ENCODE measurements at places on chromosomes 1 and 21.

DNA sequence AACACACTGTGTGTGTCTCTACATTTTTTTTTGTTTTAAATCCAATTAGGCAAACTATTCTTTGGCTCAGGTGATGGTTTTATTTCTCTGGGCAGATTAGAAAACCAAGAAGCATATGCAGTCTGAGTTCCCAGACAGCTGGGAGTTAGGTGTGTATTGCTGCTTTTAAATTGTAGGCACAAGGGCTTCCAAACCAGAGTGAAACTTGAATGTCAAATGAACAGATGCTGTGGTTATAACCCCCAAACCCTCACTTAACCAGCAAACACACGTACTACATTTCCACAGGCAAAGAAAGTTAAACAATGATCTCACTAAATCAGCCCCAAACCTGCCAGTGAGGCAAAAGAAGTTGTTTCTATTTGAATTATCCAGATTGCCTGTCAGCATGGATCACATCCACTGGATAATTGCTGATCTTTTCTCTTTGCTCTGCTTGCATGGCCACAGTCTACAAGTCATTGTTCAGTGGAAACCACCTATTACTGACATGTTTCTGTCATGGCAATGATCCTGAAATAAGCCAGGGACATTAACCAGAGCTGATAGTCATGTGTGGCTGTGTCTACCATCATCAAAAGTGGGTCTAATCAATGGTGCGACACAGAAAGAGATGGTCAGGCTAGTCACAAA, 576.5 kb upstream of the PLXNA2 start:
- DNase-seq: no peak

DNA sequence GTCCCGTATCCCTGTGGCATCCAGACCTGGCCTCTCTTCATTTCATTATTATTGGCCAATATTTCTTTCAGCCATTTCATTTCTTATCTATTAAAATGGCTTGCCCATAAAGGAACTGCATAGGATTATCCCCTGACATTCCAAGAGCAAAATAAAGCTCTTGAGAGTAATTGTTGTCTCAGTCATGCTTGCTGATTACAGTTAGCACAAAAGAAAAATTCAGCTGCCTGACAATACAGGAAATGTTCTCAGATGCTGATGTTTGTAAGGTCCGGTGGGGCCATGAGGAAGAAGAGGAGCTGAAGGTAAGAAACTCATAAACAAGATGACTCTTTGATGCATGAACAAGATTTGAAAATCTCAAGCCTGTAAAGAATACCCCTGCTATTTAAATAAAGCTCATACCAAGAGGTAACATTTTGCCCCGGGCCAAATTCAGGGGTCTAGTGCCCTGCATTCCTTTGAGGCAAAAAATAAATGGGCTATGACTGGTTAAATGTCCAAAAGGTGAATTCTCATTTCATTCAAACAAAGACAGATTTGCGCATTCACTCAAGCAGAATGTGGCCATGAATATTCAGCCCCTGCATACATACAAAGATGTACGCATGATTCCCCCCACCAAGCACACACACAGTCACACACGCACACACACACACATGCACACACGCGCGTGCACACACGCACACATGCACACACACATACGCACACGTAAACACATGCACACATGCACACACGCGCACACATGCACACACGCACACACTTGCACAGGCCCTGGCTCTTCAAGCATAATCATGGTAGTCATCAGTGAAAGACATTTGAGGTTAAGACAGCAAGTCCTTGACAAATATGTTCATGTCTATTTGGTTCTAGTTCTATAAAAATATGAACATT, 44.8 kb downstream of the KCNJ15 start:
- DNase-seq: no peak

GRCh38 chr1:239619190-239619589, 232.8 kb downstream of the CHRM3 start:
- DNase-seq: no peak

- DNase-seq: no peak
Measured at GRCh38 chr21:32562915-32563314, 22.4 kb downstream of the TCP10L start.

DNA sequence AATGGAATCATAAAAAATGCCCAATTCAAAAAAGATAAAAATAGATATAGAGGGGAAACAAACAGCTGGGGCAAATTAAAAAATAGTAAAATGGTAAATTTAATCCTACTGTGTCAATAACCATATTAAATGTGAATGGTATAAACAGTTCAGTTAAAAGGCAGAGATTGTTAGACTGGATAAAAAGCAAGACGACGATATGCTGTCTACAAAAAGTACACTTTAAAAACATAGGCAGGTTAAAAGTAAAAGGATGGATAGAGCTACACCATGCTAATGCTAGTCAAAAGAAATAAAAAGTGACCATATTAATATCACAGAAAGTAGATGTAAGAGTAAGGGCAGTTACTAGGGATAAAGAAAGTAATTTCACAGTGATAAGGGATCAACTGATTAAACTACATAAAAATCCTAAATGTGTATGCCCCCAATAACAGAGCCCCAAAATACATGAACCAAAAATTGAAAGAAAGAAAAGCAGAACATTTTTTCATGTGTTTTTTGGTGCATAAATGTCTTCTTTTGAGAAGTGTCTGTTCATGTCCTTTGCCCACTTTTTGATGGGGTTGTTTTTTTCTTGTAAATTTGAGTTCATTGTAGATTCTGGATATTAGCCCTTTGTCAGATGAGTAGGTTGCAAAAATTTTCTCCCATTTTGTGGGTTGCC, 27.4 kb downstream of the MORN1 start:
- no peak for DNase-seq

DNA sequence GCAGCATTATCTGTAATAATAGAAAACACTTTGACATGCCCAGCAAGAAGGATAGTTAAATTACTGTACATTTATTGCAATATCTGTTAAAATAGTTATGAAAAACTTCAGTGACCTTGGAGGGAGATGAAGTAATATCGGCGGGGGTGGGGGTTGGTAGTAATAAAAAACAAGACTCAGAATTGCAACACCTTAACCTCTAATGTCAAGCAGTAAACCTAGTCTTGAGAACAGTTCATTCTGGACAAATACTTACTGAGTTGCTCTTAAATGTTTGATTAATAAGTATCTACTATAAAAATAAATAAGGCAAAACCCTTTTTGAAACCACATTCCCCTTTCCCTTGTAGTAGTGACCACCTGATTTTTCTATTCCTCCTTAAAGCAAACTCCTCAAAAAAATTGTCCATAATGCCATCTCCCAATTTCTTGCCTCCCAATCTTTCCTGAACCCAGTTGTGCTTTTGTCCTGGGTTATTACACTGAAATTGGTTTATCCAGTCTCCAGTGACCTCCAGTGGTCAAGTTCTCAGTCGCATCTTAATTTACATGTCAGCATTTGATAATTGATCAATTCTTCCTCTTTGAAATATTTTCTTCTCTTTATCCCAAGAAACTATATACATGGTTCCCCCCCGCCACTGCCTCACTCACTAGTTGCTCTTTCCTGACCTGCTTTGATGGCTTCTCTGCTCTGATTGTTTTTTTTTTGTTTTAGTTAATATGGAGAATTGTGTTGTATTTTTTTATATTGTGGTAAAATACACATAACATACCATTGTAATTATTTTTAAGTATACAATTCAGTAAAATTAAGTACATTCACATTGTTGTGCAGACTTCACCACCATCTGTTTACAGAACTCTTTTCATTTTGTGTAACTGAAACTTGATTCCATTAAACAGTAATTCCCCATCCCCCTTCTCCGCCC, 36.8 kb downstream of the RAP1A start:
- no peak for DNase-seq

DNA sequence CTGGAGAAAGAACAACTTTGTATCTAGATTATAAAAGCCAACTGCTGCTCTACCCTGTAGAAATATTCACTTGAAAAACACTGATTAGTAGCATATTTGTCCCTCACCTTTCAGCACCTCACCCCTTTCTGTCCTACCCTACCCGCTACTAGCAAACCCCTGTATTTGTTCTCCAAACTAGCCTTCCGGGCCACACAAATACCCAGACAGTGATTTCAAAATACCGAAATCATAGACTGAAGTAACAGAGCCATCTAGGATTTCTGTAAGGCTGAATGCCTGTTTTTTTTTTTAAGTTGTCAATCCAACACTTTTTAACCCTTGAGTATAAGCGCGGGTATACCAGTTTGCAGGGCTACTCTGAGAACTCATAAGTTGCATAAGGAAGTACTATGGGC, 398 bp upstream of the DPT start:
- no peak for DNase-seq

- DNase-seq: no peak
Measured at GRCh38 chr1:66349242-66349641, 184.7 kb upstream of the SGIP1 start.

DNA sequence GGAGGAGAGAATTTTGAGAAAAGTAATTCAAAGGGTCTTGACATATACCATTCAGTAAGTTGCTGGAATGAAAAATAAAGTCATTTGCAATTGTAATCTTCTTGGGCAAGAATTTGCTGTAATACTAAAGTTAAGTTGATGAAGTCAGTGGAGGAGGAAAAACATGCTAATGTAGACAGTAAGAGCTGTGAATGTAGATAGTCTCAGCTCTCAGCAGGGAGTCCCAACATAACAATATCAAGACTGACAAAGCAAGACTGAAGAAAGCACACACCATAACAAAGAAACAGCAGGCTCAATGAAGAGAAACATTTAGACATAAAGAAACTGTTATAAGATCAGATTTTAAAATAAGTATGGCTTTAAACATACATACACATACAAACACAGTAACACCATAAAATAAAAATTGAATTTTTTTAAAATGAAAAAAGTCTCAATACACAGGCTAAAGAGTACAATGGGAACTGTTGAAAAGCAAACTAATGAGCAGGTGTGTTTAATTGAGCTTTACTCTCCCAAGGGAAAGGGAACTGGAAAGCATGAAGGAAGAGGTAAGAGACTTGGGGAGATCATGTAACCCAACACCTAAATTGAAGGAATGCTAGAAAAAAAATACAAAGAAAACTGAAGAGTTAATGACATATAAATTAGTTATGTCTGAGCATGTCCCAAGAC, 336.3 kb upstream of the NCAM2 start:
- DNase-seq: no peak

DNA sequence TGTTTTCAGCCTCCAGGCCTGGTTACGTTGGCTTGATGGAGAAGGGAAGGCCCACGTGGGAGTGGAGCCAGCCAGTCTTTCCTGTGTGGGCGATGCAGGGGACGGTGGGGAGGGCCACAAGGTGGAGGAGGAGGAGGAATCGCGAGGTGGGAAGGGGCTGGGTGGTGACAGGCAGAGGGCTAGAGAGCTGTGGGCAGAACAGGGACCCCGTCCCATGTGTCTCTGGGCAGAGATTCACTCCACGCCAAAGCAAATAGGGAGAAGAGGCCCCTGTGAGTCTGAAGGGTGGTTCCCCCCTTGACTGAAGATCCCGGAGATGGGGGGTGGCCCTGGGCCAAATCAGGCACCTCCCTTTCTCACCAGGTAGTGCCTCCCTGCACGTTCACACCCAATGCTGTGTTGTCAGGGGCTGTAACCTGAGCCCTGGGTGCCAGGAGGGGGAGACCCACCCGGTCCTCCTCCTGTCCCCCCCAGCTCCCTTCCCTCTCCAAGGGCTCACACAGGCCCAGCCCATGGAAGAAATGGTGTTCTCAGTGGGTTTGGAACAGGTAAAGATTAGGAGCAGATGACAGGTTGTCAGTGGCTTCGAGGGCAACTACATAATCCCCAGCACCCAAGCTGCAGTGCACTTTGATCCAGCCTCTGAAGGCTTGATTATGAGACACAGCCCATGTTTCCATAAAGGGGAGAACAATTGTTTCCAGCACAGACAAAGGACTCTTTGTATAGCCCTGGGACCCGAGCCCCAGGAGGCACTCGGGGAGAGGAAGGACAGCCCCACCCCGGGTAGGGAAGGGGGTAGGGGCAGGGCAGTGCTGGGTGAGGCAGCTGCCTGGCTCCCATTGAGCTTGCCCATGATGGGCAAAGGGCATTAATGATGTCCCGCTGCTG, 37.7 kb upstream of the GPR37L1 start:
- no peak for DNase-seq

- no peak for DNase-seq
Measured at GRCh38 chr1:79074975-79075374, 68.4 kb upstream of the ADGRL4 start.

- DNase-seq: no peak
Measured at GRCh38 chr1:164443836-164444235, 115.1 kb upstream of the PBX1 start.

DNA sequence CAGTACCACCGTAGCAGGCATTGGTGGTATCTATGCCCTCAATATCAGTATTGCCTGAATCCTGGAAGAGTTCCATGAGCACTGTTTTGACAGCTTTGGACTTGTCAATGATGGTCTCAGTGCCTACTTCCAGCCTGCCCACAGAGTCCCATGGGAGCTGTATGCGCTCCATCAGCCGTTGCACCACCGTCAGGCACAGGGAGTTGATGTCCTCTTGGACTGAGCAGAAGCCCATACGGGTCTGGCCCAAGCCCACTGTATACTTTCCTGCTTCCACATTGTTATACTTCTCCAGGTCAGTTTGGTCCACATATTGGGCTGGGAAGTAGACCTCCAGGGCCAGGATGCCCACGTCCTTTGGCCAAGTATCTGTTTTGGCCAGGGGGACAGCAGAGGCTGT, 4.5 kb downstream of the HMGCS2 start:
- no peak for DNase-seq
